ENCODE measurements at places on chromosomes 3 and 15. TPM values are rescaled to one million over a fixed set of nuclear protein-coding genes. Genes with fewer than 3 reads are reported as not detected.

- DNase-seq, result no peak
These were observed 747 bp downstream of the MYL3 start for GRCh38 chr3:46862369-46863025.

DNA sequence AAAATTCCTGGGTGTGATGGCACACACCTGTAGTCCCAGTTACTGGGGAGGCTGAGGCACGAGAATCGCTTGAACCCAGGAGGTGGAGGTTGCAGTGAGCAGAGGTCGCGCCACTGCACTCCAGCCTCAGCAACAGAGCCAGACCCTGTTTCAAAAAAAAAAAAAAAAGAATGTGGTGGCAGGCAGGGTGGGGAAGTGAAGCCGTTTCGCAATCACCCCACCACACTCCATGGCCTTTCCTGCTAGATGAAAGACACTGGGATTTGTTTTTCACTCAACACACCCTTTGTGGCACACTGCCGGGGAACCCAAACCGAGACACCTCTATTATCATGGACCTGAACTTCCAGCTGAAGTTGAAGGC lies 172.4 kb upstream of the IQSEC1 start:
- no peak for DNase-seq

GRCh38 chr3:38455639-38456430 lies 2.1 kb downstream of the ACVR2B start:
- DNase-seq, result no peak

DNA sequence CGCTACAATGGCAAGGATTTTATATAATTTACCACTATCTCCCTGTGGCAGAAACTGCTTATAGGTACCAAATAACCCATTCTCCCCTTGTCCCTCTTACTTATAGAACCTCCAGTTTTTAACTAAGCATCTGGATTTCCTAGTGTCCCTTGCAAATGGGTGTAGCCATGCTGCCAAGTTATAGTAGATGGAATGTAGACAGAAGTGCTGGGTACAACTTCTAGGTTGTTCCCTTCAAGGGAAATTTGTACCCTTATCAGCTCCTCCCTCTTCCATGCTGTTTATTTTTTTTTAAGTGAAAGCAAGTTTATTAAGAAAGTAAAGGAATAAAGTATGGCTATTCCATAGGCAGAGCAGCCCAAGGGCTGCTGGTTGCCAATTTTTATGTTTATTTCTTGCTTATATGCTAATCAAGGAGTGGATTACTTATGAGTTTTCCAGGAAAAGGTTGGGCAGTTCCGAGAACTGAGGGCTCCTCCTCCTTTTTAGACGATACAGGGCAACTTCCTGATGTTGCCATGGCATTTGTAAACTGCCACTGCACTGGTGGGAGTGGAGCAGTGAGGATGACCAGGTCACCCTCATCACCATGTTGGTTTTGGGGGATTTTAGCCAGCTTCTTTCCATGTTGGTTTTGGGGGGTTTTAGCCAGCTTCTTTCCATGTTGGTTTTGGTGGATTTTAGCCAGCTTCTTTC lies 40.1 kb upstream of the TM4SF19 start:
- DNase-seq, result no peak

- DNase-seq, result no peak
These were observed 165.7 kb upstream of the TSC22D2 start for GRCh38 chr3:150242220-150242936.

- DNase-seq, result no peak
These were observed 147.0 kb upstream of the NR2F2 start for GRCh38 chr15:96183514-96183850.

DNA sequence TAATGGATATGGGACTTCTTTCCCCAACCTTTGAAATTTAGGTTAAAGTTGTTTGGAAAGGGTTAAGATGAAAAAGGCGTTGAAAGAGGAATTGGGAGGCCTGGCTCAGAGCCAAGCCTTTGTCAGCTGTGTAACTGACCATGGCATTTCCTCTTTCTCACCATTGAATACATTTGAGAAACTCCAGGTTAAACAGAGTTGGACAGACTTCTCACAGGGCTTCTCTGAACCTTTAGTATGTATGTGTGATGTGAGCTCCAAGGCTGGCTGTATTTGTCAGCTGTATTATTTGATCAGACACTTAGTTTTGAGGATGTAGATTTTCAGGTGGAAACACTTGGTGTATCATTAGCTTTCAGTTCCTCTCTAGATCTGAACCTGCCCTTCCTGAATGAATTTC lies 136.4 kb upstream of the GOLGA6L4 start:
- peak; percentile 41 for DNase-seq

DNA sequence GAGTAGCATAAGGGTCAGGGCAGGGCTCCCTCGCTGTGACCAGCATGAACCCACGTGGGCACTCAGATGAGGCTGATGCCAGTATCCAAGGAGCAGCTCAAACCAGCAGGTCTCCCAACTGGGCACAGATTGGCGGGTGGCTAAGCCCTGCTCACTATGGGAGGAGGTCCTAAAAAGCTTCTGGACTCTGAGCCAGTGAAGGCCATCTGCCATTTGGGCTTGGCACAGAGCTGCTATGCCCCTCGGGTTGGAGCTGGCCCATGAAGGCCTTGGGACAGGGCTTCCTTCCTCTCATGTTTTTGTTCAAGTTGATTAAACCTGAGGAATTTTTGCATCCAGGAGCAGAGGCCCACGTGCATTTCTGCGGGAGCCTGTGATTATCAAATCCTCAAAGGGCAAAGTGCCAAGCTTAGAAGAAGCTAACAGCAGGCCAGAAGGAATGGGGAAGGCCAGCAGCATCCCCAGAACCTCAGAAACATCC lies 4.3 kb upstream of the STRA6 start:
- no peak for DNase-seq

Gene GOLGA6L7
- total RNA-seq, result not detected

Gene TMEM207
- not detected for total RNA-seq

DNA sequence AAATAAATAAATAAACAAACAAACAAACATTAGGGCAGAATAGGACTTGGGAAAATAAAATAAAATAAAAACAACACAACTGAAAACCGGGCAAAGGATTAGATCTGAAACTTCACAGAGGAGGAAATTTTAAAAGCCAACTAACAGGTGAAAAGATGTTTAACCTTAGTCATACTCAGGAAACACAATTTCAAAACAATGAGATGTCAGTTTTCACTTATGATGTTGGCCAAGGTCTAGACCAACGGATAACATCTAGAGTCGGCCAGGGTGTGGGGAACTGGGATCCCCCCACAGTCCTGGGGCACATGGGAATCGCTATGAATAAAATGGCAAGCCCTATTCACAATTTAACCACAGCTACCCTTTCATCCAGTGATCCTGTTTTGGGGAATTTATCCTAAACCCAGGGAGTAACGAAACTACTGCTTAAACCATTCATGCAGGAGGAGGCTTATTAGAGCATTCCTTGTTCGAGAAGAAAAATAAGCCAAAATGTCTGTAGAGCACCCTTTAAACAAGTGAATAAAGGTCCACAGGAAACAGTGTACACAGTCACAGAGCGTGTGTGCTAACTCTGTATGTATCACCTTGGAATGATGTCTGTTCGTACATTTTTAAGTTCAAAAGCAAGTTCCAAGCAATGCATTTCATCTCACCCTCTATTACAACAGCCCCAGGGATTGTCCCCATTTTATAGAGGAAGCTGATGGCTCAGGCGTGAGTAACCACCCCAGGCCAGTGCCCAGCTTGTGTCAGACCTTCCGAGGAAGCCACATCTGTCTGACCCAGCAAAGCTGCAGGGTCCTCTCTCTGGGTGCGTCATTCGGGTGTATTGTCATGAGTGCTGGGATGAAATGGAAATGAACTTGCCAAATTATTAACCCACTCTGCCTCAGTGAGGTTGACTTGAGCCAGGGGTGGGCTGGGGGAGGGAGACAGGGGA lies 6.3 kb upstream of the ANPEP start:
- DNase-seq, result no peak

DNA sequence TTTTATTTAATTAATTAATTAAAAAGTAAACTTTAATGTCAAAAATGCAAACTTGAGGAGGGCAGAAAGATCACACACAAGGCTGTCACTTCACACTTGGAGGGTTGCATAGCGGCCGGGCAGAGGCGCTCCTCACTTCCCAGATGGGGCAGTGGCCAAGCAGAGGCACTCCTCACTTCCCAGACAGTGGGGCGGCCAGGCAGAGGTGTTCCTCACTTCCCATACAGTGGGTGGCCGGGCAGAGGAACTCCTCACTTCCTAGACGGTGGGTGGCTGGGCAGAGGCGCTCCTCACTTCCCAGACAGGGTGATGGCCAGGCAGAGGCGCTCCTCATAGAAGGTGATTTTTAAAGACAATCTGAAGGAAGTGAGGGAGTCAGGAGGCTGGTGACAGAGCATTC lies 277.5 kb downstream of the PDCD6IP start:
- DNase-seq, result no peak

GRCh38 chr15:65862682-65863081 lies 6.6 kb upstream of the RAB11A start:
- peak; percentile 78 for DNase-seq

Gene GPR149
- total RNA-seq, result not detected

DNA sequence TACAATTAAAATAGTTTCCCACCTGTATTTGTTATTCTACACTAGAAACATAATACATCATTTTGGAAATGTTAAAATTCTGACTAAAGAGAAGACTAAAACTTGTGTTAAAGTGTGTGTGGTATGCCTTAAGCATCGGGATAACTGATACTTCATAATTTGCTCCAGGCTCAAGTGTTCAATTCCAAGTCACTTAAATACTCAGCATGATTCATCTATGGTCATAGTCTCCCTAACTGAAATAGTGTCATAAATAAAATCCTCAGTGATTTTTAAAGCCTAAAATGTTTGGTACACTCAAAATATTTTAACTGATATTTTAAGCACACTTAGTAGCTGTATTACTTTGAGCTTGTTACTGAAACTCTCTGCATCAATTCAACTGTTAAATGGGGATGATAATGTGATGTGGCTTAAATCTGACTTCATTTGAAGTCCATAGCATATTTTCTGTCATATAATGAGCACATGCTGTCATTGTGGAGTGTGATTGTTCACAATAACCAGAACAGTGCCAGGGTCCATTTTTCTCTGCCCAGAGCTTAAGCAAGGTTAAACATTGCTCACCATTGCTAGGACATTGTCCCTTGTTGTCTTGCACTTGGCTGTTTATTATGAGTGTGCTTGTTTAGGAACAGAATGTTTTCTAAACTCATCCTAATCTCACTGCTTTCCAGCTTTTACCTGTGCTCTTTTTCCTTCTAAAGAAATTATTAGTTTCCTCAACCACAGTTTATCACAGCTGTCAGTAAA lies 122.2 kb downstream of the KLHL25 start:
- no peak for DNase-seq

Gene ENTPD3
- not detected for total RNA-seq

Gene FSIP1
- 0.65 TPM for total RNA-seq

Gene DUOX2
- 0.06 TPM for total RNA-seq

DNA sequence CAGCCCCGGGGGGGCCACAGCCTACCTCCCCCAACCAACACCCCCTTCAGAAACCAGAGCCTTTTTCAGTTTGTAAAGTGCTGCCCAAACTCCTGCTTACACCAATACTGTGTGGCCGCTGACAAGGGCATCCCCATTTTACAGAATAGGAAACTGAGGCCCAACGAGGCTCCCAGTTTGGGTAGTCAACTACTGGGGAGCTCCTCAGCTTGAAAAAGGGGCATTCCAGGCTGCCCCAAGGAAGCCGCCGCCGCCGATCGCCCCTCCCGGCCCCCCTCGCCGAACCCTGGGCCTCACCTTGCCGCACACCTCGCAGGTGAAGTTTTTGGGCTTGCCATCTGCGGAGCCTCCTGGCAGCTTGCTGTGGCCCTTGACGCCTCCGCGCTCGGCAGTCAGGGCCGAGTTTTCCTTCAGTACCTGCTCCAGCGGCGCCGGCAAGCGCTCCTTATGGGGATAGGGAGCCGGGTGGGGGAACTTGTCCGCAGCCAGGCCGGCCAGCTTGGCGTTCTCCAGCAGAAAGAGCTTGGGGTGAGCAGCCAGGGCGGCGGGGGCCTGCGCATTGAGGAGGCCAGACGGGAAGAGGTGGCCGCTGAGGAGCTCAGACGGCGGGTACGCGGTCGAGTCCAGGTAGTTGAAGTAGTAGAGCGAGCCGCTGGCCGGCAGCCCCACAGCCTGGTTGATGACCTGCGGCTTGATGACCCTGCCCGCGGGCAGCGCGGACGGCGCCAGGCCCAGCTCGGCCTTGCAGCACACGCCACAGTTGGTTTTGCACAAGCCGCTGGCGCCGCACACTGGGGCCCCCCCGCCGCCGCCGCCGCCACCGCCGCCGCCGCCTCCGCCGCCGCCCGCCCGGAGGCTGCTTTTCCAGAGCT lies 1.4 kb downstream of the FEZF2 start:
- DNase-seq, result no peak

DNA sequence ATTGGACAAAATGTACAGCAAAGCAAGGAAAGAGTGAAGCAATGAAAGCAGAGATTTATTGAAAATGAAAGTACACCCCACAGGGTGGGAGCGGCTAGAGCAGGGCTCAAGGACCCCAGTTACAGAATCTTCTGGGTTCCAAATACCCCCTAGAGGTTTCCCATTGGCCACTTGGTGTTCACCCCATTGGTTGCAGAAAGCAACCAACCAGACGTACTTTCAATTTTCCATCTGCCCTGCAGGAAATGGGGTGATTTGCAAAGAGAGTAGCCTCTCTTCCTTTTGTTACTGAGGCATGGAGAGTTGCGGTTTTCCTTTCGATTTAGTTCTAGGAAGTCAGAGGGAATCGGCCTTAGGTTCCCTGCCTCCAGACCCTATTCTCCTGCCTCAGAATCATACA lies 2.4 kb downstream of the PML start:
- DNase-seq, result peak; percentile 72

DNA sequence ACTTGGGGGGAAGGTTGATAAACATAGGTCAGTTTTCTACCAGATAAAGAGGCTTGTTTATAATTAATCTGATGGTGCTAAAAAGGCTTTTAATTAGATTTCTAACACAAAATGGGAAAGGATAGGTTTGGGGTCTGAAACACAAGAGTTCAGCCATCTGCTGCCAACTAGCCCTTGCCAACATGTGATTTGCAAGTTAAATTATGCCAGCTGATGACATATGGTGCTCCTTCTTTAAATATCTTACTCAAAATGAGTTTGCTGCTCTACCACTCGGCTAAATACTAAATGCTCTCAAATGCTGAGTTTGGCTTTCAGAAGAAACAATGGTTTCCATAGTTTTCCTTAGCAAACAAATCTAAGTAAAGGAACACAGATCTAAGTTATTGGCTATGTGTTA lies 557.8 kb upstream of the CCDC54 start:
- DNase-seq, result no peak

Gene TEX264
- 42.7 TPM for total RNA-seq

DNA sequence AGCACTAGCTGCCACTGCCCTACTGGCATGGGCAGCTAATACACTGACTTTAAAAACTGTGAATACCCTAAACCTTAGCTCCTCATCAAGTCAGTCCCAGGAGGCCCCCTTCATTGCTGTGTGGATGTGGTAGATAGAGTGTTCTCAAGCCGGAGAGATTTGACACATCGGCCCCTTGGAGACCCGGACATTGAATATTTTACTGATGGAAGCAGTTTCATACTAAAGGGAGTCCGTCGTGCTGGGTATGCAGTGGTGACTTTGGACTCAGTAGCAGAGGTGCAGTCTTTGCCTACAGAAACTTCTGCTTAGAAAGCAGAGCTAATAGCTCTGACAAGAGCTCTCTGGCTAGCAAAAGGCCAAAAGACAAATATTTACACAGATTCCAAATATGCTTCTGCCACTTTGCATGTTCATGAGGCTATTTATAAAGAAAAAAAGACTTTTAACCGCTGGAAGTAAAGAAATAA lies 17.5 kb downstream of the CCR4 start:
- DNase-seq, result no peak

Gene LYZL4
- total RNA-seq, result not detected

GRCh38 chr15:48592221-48592731 lies 53.2 kb downstream of the FBN1 start:
- DNase-seq, result no peak
